H9 (cell line): ENCODE measurements at places on chromosomes 4 and X.

GRCh38 chr4:5711479-5712184, 631 bp downstream of the EVC start:
- DNase-seq = peak; percentile 57

GRCh38 chr4:42341518-42342026, 55.7 kb upstream of the SHISA3 start:
- no peak for DNase-seq

DNA sequence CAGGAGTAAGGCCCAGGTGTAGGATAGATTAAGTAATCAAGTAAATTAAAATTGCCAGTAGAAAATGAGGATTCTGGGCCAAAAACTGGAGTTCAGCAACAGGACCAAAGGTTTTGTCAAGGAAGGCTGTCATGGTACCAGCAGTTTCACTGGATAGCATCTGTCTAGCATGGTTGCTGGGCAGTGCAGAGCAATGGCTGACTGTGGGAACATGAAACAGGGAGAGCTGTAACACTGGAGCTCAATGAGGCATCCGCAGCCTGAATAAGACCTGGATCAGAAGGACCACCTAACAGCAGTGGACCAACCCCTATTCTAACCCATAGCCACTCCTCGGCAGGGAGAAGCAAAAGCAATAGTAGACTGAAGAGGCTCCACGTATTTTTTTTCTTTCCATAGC, 132.4 kb downstream of the ATOH1 start:
- peak; percentile 28 for DNase-seq

DNA sequence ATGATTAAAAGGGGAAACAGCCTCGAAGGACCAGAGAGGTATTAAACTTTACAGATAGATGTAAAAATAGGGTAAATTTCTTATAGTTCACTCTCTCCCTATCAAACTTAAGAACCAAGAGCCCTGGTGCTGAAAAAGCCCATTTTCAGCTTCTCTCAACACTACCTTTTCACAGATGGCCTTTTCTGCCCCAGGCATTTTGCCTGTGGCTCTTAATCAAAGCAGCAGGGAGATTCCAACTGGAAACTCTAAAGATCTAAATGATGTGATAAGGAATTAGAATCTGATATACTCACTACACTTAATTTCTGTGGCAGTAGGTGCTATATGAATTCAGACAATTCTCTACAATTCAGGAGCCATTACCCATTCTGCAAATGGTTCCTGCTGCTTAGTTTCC, 60.0 kb downstream of the AMMECR1 start:
- DNase-seq = no peak

GRCh38 chr4:104163820-104164219, 330.9 kb downstream of the CXXC4 start:
- DNase-seq = no peak

GRCh38 chr4:74328501-74328900, 20.2 kb downstream of the EPGN start:
- no peak for DNase-seq

DNA sequence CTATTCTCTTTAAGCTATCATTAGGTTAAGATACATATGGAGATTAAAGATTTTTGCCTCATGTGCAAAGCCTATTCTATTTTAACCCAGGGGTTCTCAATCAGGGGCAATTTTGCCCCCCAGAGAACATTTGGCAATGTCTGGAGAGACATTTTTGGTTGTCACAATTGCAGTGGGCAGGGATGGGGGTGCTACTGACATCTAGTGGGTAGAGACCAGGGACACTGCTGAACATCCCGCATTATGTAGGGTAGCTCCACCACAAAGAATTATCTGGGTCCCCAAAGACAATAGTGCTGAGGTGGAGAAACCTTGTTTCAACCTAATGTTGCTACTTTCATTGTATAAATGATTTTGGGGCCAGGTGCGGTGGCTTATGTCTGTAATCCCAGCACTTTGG, 13.2 kb upstream of the CA5B start:
- no peak for DNase-seq

GRCh38 chr4:154506253-154506652, 14.7 kb upstream of the DCHS2 start:
- DNase-seq = no peak

GRCh38 chr4:17317526-17317925, 194.4 kb downstream of the QDPR start:
- DNase-seq = no peak

DNA sequence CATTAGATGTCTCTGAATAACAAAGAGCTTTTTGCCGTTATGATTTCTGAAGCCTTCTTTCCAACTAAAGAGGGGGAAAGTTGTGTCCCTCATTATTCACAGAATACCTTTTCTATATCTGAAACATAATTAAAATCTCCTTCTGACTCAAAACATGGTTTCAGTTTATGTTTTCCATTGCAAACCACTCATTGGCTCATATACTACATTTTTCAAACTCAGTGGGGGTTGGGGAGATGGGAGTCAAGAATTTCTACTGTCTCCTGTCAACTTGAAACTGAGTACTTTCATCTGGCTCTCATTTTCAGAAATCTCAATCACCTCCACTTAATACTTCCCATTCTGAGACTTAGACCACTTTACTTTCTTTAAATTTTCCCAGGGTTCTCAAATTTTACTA, 1839.5 kb upstream of the PCDH10 start:
- DNase-seq = no peak

DNA sequence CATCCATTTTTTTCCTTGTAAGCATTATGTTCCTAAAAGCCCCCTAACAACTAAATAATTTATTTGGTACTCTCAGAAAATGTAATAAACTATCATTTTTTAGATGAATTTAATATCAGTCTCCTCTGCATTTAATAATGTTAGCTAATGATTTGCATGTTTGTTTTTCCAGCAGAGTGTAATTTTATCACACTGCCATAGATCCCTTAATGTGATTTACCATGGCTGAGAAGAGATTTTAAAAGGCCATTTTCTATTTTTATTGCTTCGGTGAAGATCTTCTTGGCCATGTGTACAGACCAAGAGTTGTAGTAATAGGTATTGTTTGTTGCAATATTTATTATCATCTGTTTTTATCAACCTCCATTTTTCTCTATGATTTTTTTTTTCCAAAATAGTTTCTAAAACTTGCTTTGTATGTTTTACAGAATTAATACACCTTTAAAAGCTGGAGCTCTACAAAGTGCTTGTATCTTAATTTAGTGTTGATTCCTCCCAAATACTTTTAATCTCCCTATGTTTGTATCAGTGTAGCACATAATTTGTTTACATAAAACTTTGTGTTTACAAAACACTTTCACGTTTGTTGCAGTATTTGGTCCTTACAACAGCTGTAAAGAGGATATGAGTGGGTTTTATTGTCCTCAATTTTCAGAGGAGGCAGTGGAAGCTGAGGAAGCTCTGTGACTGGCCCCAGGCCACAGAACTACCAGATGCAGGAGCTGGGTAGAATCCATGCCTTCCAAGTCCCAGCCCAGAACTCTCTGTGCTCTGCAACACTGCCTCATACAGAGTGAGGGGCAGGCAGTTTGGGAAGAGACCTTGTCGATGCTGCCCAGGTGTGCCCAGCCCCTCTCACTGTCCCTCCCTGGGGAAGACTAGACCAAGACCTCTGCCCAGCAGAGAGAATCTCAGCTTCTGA, 58.1 kb downstream of the FAM114A1 start:
- no peak for DNase-seq

- DNase-seq = peak; percentile 63
Observed at GRCh38 chrX:10119399-10119990, 37.3 kb upstream of the CLCN4 start.

DNA sequence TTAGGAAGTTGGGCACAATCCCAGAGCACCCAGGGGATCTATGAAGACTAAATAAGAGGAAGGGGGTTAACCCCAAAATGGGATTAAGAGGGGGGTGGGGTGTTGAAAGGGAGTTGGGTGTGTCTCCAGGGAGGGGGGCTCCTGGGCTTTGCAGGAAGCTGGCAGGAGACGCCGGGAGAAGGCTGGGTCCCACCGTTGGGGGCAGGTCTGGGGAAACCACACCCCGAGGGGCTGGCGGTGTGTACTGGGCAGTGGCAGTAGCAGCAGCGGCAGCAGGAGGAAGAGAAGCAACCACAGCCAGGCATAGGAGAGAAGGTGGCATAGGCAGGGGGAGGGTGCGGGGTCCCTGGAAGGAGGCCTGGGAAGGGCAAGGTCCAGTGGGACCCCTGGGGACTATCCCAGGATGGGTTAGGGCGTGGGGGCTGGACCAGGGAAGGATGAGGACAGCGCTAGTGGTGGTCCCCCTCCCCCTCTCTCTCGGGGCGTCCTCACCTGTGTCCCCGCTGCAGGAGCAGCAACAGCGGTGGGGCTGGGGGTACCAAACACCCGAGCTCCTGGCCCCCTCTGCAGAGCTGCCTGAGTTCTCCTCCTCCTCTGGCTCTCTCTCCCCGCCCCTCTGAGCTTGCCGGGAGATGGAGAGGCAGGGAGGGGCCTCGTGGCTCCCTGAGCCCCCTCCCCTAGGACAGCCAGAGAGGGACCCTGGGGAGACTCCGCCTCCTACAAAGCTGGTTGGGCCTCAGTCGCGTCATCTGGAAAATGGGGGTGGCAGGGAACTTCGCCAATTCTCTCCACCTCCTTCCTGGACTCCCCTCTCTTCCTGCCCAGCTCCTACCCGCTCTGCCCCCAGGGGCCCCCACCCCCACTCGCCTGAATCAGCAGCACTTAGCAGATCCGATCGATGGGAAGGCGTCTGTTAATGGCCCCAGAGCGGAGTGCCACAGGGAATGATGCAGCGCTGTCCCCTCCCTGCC, at the start of gene KCND1:
TSS of gene KCND1 (minus strand) at position 596 of the 971 bp plus-strand sequence. CDS start 1,573 bp downstream, outside the sequence.
- peak; percentile 77 for DNase-seq

DNA sequence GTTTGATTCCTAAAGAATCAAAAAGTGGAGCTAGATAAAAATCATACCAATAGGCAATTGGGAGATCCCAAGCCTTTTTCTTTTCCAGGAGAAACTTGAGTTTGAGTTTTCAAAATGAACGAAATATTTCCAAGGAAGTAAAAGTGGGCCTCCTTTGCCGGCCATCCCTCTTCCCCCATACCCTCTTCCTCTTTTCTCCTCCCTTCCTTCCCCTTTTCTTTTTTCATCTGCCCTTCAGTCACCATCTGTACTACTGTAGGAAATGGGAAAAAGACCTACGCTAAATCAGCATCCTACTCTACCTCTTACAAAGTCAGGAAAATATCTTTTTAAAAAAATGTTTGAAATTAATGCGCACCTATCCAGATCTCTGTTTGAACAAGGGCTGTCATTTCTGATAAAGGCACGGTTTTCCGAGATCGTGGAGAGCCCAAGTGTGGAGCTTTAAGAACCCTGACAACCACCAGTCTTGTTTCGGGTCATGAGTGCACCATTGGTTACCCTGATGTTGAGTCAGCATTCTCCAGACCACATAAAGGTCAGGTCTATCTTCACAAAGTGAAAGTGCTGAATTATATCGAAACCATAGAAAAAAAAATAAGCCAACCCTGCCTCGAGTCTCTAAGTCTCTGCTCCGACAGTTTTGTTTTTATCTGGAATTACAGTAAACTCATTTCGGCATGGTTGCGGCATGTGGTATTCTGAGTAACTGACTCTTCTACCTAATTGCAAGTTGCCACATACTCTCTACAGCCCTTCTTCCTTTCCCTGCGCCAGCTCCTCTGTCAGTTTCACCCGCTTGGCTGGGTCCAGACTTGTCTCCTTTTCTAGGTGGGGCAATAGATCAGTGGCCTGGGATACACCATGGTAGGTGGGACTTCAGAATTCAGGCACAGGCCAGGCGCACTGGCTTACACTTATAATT, 140.2 kb upstream of the KLF3 start:
- DNase-seq = no peak

- DNase-seq = no peak
Observed at GRCh38 chr4:48228949-48229348, 40.7 kb downstream of the TEC start.

- no peak for DNase-seq
Observed at GRCh38 chrX:1483843-1484637, 31.3 kb upstream of the ASMTL start.

GRCh38 chr4:85772470-85772869, 297.5 kb downstream of the ARHGAP24 start:
- DNase-seq = no peak

- no peak for DNase-seq
Observed at GRCh38 chr4:76968937-76969336, 19.4 kb downstream of the SEPTIN11 start.

DNA sequence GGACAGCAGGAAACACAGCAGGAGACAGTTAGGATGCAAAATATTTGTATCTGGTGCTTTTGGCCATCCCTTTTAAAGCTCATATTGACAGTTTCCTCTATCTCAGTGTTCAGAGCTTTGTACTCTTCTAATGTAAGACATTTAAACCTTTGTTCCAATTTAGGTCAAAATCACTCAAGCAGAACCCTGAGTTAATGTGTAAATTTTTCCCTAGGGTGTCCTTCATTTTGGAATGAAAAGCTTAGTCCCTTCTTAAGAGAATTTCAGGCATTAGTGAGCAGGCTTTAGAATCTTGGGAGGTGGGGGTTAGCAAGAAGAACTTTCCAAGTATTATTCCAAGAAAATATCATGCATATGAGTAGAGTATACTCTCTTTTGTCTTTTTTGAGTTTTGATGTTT, 188.7 kb downstream of the GBA3 start:
- no peak for DNase-seq

- DNase-seq = no peak
Observed at GRCh38 chr4:110033355-110034025, 120.8 kb downstream of the EGF start.

GRCh38 chrX:46737462-46737861, 21.5 kb downstream of the SLC9A7 start:
- no peak for DNase-seq

- no peak for DNase-seq
Observed at GRCh38 chrX:112266136-112266535, 183.6 kb upstream of the TRPC5 start.
